Left ventricle myocardium superior (tissue), 1 donor: ENCODE measurements at places on chromosomes 1 and 21. TPM values are rescaled to one million over a fixed set of nuclear protein-coding genes. Genes with fewer than 3 reads are reported as not detected.

LRRC39 gene
- total RNA-seq, result 209 TPM

- DNase-seq, result no peak
These were observed 118.1 kb upstream of the SGIP1 start for GRCh38 chr1:66415866-66416265.

DNA sequence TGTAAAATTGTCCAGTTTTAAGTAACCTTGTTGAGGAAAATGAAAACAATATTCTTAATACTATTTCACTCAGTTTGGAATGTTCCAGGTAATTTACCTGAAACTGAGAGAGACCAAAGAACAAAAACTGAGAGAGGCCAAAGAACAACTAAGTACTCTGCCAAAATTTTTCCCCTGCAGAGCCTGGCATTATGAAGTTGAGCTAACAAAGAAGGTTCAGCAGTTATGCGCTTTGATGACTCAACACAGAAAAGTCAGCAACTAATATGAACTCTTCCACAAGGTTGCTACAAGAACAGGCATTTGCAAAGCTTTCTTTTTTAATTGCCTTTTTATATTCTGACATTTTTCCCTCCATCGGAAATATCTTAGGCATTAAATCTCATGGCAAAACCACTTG, 270.9 kb downstream of the CHRM3 start:
- no peak for DNase-seq

WDR26 gene
- total RNA-seq, result 62.9 TPM

DNA sequence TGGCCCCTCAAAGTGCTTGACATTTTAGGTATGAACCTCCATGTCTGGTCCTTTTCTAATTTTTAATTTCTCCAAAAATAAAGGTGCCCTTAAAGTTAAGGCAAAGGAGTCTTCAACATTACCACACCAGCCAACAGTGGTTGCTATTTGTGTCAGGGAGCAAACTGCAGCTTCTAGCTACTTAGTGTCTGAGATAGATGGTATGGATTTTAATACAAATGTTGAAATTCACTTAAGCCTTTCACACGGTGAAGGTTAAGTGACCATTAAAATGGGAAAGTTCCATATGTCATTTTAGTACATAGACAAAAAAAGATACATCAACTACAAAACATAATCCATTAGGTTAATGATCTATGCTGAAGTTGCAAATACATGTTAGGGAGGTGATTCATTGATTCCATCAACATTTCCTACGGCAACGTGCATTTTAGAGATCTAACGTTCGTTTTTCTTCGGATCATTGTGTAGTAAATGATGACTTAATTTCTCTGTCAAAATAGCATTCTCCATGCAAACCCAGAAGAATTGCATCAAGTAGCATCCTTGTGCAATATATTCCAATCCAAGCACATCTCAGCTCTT, 48.2 kb upstream of the RGS21 start:
- DNase-seq, result no peak

DNA sequence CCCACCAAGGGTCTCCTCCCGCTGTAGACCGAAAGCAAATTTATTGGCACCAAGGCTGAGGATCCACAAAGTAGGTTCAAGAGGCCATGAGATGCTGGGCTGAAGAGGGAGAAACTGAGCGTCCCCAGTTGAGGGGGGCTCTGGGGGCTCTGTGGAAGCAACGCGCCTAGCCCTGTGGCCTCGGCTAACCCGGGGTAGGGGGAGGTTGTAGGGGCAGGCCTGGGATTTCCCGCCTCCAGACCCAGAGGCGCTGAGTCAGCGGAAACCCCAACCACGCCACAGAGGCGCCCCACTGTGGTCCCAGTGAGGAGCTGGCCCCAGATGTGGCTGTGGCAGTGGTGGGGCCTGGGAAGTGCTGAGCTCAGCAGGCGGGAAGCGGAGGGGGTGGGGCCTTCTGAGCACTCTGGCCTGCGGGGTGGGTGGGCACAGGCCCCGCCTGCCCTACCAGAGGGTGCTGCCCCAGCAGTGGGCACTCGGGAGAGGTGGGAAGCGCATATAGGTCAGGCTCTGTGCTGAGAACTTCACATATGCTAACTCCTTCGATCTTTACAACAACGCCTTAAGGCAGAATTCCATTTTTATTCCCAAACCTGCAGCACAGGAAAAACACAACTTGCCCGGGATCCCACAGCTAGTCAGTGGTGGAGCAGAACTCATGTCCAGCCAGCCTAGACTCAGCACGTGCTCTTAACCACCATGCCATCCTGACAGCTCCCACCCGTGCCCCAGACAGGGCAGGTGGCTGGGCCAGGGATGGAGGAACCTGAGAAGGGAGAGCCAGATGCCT, 1.5 kb upstream of the COL16A1 start:
- peak; percentile 71 for DNase-seq

- no peak for DNase-seq
These were observed 12.0 kb upstream of the LPGAT1 start for GRCh38 chr1:211842518-211842917.

GRCh38 chr1:232788235-232788872, 16.9 kb upstream of the MAP10 start:
- no peak for DNase-seq

GBP6 gene
- total RNA-seq, result not detected

CLCA4 gene
- not detected for total RNA-seq

- no peak for DNase-seq
These were observed 35.1 kb upstream of the SEC16B start for GRCh38 chr1:178004926-178005391.

GRCh38 chr1:9425859-9426258, 113.4 kb upstream of the SLC25A33 start:
- no peak for DNase-seq

GPR25 gene
- not detected for total RNA-seq

ZMYND12 gene
- total RNA-seq, result 0.84 TPM

ID3 gene
- 82.4 TPM for total RNA-seq

- no peak for DNase-seq
These were observed 73.4 kb downstream of the CEP350 start for GRCh38 chr1:180027949-180028445.

- no peak for DNase-seq
These were observed 61.9 kb downstream of the RHBG start for GRCh38 chr1:156430866-156431265.

- no peak for DNase-seq
These were observed 49.5 kb downstream of the LUZP1 start for GRCh38 chr1:23118957-23119792.

GRCh38 chr1:2230781-2231531, 2.8 kb downstream of the SKI start:
- peak; percentile 51 for DNase-seq

DNA sequence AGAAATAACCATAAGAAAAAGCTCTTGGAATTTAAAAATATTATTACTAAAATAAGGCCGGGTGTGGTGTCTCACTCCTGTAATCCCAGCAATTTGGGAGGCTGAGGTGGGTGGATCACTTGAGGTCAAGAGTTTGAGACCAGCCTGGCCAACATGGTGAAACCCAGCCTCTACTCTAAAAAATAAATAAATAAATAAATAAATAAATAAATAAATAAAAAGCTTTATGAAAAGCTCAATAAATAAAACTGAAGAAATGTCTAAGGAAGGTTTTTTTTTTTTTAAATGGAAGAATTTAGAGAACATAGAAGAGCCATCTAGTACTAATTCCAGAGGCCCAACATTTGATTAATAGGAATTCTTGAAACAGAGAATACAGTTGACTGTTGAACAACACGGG, 249.1 kb upstream of the PROX1 start:
- no peak for DNase-seq

GRCh38 chr1:183244466-183244865, 58.4 kb downstream of the LAMC2 start:
- peak; percentile 87 for DNase-seq

OR6N1 gene
- total RNA-seq, result not detected

C1orf115 gene
- total RNA-seq, result 22.7 TPM

TMPRSS15 gene
- total RNA-seq, result not detected

FCRL6 gene
- total RNA-seq, result 0.82 TPM

GRCh38 chr21:34630536-34631143, 15.7 kb upstream of the RCAN1 start:
- DNase-seq, result no peak

- peak; percentile 70 for DNase-seq
These were observed at the start of the genes SHE and TDRD10 for GRCh38 chr1:154502066-154502743. Gene SHE, minus strand, starts transcription at chr1:154502412. Its CDS starts 386 bp downstream, at chr1:154502026. Gene TDRD10, plus strand, starts transcription at chr1:154502219. Its CDS starts 4,685 bp downstream, at chr1:154506904.

KIAA0040 gene
- 16.9 TPM for total RNA-seq

PEX19 gene
- 96.2 TPM for total RNA-seq

- peak; percentile 34 for DNase-seq
These were observed 214.5 kb upstream of the CAMK1G start for GRCh38 chr1:209368864-209369598.

DNA sequence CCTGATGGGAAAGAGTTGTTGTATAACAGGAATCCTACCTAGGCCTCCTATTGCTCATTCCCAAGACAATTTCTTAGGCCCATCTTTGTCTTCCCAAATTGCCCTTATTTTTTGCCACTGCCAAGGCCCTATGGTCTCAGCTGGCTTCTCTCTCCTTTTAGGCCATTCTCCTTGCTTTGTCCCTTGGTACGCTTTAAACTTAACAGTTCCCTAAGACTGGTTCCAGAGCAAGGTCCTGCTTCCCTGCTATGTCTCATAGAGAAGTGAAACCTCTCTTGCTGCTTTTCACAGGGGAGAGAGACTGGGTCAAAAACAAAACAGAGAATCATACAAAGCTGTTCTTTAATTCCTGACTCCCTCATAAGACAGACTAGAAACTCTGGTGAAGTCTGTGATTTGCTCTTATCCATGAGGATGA, 77.1 kb downstream of the XCL2 start:
- no peak for DNase-seq

DNA sequence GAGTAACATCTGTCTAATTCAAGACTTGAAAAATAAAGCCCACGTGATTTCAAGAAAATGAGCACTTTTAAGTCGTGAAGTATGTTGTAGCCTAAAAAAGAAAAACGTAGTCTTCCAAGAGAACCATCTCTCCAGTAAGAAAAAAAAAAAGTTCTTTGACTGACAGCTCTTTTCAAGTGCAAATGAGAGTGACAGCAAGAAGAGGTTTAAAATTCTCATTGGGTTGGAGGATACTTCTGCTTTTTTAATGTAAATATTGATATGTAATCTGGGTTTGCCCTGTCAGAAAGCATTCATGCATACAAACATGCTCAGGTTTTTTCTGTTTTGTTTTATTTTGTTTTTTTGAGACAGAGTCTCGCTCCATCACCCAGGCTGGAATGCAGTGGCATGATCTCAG, 32.3 kb upstream of the PRDM2 start:
- DNase-seq, result no peak

DNA sequence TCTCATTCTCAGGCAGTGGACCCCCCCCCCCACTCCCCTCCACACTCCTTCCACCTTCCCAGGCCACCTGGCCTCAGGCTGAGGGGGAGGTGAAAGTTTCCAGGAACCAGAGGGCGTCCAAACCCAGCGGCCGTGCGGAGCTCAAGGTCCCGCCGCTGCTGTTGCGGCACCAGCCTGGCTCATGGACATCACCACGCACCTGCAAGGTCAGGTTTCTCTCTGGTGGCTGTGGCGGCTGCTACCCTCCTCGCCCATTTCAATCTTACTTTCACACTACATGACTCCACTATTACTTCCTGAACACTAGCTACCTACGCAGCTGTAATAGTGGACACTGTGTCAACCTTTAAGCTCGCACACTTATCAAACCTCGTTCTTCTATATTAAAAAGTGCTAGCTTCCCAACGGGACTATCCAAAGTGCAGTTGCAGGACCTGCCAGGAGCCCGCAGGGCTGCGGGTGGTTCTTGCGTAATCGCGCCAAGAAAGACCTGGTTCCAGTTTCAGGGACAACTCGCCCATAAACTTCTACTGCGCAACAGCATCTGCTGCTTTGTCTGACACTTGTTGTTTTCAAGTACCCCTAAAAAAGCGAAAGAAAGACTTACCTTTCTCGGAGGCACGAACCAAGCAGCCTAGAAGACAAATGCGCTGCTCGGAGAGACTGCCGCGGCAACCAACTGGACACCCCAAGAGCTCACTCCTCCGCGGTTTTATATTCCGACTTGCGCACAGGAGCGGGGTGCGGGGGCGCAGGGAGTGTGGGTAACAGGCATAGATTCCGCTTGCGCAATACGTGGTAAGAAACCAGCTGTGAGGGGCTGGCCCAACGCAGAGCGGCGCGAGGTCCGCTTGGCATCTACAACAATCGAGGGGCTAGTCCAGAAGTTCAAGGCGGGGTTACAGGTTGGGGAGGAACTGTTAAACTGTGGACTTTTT, at the start of gene DIRAS3:
DIRAS3 (minus strand) TSS at position 687 of the 938 bp plus-strand sequence. CDS start 3,330 bp downstream, outside the sequence.
- DNase-seq, result peak; percentile 54

DNA sequence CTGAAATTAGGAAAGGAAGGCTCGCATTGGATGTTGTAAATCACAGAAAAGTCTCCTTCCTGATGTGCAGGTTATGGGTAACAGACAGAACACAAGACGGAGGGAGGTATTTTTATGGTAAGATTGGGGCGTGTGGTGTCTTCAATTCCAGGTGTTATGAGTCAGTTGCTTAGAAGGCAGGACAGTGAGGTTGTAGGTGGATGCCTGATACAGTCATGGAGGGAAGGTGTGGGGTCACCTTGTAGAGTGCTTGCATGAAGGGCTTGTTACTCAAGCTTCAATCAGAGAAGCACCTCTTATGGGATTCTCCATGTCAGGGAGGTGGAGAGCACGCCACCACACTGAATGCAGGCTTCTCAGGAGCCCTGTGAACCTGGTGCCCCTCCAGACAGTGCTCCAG, 63.1 kb downstream of the C1orf21 start:
- DNase-seq, result no peak

AJAP1 gene
- 0.05 TPM for total RNA-seq

CYP4Z1 gene
- total RNA-seq, result 0.30 TPM

DNA sequence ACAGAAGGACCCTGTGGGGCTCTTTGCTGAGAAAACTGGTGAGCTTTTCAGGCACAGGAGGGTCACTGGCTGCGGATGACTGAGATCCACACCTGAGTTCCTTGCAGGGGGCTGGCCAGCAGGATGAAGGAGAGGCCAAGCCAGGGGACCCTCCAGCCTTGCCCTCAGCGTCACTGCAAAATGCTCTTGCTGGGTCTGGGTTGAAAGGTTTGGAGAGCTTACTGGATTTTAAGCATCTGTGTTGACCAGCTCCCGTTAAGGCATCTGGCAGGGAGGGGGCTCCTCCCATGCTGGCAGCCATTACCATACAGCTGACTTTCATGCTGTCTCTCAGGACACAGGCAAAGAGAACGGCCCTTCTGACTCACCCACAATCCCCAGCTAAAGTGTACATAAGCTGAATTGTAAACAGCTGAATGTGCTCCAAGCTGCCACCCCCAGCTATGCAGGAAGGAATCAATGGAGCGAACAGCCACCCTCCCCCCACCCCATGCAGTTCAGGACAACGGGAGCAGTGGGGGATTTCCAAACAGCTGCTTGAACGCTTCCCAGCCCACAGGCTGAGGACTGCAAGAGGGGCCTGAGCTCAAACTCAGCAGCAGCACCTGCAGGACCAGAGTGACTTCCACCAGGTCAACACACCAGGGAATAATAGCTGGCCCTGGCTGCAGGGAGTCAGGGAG, 21.3 kb upstream of the A3GALT2 start:
- DNase-seq, result peak; percentile 81

ARTN gene
- total RNA-seq, result not detected

DNA sequence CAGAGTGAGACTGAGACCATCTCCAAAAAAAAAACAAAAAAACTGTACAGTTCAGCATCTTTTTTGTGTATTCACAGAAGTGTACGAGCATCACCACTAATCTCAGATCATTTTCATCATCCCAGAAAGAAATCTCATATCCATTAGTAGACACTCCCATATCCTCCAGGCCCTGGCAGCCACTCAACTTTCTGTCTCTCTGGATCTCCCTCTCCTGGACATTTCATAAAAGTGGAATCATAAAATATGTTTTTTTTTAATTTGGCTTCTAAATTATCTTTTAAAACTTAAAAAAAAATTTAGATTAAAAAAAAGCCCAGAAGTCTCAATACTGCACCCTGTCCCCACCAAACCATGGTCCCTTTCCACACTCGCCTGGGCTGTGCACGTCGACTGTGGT, 22.1 kb downstream of the RIPPLY3 start:
- no peak for DNase-seq

CLDN8 gene
- total RNA-seq, result not detected

SMIM1 gene
- 15.3 TPM for total RNA-seq

RGSL1 gene
- not detected for total RNA-seq
